ENCODE measurements at places on chromosomes 11 and 22.

DNA sequence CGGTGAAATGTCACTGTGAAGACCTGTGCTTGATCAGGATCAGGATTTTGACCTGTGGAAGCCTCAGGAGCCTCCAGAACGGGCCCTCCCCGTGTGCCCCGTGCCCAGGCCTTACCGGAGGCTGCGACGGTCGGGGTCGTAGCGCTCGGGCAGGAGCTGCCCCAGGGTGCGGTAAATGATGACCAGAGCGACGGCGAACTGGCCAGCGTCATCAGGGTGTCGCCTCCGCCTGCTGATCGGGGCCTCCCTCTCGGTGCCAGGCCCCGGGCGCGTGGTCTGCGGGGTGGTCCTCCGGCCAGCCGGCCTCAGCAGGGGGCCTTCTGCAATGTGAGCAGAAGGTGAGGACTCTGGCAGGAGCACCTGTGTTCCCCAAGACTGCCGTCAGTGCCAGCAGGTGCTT is 46.2 kb downstream of the TRMU start:
- no peak overlapping the region for H3K4me3 ChIP-seq
- H3K27ac ChIP-seq: no peak overlapping the region
- H3K27me3 ChIP-seq: no peaks in the 10 kb centered on the region
- DNase-seq: no peak
- no peaks in the 10 kb centered on the region for H3K4me1 ChIP-seq
- no peaks in the 10 kb centered on the region for H3K36me3 ChIP-seq

DNA sequence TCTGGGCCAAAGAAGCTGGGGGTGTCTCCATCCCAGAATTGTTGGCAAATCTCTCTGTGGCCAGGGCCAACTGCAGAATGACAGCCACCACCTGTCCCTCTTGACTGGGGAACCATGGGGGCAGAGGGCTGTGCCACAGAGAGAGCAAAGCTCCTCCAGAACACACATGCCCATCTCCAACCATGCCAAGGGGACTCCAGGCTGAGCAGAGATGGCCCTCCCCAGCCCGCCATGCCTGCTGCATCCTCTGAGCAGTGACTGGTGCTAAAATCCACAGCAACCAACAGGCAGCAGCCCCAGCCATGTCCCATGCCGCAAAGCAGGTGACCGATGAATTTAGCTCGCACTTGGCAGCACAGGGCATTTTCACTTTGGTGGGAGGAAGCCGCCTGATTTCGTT is 45.0 kb downstream of the LARGE1 start:
- DNase-seq: no peak
- H3K36me3 ChIP-seq: no peaks in the 10 kb centered on the region
- H3K4me3 ChIP-seq: no peak overlapping the region
- no peaks in the 10 kb centered on the region for H3K4me1 ChIP-seq

GRCh38 chr22:16964366-16964765 is 43.7 kb downstream of the GAB4 start:
- no peak overlapping the region for H3K4me3 ChIP-seq
- no peaks in the 10 kb centered on the region for H3K27me3 ChIP-seq
- H3K36me3 ChIP-seq: no peaks in the 10 kb centered on the region
- no peak for DNase-seq
- no peaks in the 10 kb centered on the region for H3K4me1 ChIP-seq

- H3K27me3 ChIP-seq: no peaks in the 10 kb centered on the region
- DNase-seq: no peak
- no peaks in the 10 kb centered on the region for H3K36me3 ChIP-seq
- no peak overlapping the region for H3K27ac ChIP-seq
- no peaks in the 10 kb centered on the region for H3K4me1 ChIP-seq
Measured at GRCh38 chr22:30681831-30682230, 12.8 kb upstream of the OSBP2 start.

DNA sequence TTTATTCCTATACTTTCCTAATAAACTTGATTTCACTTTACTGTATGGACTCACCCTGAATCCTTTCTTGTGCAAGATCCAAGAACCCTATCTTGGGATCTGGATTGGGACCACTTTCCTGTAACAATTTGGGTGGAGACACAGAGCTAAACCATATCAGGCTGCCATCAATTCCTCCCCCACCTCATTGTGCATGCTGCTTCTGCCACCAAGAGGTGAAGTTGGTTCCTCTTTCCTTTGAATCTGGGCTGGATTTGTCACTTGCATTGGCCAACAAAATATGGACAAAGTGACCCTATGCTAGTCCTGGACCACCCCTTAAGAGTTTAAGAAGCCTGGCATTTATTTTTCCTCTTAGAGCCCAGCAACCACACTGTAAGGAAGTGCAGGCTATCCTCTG is 39.4 kb upstream of the CEP295 start:
- H3K36me3 ChIP-seq: no peaks in the 10 kb centered on the region
- no peak overlapping the region for H3K27ac ChIP-seq
- no peaks in the 10 kb centered on the region for H3K4me1 ChIP-seq
- H3K4me3 ChIP-seq: no peak overlapping the region

All from effector memory CD4-positive, alpha-beta T cell (primary cell).